ENCODE measurements at places on chromosomes 16 and 17.

DNA sequence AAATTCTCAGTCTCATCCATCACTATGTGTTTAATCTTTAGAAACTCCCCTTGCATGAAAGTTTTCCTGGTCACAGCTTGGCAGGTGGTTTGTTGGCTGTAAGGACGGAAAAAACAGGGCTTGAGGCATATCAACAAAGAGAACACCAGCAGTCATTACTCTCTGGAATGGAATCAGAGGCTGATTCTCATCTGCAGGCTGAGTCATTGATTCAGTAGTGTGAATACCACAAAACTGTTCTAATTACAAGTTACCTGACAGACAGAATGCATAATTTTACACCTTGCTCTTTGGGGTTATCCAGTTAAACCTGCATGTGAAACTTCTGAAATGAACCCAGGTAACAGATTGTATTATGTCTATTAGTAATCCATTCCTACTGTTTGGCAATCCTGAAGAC, 11.5 kb upstream of the SLFN12L start:
- DNase-seq: no peak

DNA sequence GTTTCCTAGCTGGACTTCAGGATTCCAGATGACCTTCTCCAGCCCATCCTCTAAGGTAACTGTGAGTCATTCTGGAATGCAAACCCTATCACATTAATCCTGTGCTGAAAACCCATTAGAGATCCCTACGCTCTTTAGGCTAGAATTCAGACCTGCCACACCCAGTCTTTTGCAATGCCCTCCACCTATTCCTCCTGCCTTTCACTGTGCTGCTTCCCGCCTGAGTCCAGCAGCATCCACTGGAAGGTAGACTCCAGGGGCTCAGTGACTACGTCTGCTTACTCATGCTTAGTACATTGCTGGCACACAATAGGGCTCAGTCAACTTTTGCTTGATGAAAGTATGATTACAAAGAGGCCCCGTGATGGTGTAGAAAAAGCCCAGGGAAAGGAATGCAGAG, 121.1 kb downstream of the SPACA3 start:
- no peak for DNase-seq

GRCh38 chr17:15121426-15121825, 143.7 kb downstream of the PMP22 start:
- DNase-seq: no peak

- no peak for DNase-seq
Measured at GRCh38 chr17:41625602-41626001, 1.2 kb upstream of the KRT17 start.

DNA sequence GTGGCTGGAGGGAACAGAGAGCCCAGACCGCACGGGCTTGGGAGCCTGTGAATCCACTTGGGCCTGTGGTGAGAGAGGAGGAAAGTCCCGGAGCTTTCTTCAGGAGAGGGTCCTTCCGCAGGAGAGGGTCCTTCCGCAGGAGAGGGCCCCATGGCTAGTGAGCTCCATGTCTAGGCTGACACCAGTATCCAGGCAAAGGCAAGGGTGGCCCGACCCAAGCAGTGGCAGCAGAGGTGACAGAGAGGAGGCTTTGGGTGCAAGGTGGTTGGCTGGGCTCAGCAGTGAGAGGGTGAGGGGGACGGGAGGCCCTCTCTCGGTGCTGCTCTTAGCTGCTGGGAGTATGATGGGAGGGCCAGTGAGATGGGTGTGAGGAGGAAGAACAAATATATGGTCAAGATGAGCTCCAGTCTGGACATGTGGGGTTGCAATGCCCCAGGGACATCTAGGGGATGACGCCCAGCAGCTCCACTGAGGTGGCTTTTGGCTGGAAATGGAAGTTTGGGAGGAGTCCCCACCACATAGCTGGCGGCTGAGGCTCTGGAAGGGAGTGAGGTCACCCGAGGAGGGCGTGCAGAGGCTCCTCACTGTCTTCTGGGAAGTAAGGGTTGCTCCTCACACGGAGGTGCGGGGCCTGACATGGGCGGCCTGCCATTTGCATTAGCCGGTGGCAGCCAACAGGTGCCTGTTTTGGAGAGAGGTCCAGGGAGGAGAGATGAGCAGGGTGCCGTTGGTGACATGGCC, 2.3 kb upstream of the HSD3B7 start:
- no peak for DNase-seq

- DNase-seq: no peak
Measured at GRCh38 chr17:30236766-30237165, 1.3 kb upstream of the SLC6A4 start.

DNA sequence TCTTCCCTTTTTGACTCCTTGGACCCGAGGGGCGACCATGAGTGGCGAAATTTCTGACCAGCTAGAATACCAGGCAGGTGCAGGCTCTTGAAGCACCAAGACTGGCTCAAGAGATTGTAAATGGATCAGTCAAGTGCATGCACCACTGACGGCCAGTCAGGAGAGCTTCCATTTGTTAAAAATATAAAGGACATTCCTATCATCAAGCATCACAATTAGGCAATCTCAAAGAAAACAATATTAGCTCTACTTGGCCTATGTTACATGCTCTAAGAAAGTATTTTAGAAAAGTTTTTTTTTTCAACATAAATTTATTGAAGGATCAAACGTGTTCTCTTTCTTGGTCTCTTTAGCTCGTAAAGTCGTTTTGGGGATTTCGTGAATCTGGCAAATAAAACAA, 1.5 kb upstream of the PRKCA start:
- DNase-seq: no peak

GRCh38 chr17:19573075-19573474, 39.4 kb downstream of the SLC47A1 start:
- no peak for DNase-seq

DNA sequence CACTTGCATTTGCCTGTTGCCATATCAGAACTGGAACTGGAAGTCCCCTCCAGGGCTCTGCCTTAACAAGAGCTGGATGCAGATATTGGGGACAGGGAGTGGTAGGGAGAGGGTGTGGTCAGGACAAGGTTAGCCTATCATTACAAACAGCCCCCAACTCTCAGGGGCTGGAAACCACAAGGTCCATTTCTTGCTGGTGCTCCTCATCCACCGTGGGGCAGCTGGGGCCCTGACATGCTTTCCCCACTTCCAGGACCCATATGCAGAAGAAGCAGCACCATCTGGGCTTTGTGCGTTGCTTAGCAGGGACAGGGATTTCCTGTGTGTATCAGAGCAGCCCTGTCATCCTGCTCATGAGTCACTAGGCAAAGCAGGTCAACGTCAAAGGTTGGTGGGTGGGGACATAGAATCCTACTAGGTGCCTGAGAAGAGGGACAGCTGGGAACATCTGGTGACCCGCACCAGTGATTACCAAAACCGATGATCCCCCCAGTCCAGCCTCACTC, 26.9 kb downstream of the RGS9 start:
- peak; percentile 26 for DNase-seq

- DNase-seq: peak; percentile 58
Measured at GRCh38 chr17:77475016-77475976, 334.5 kb downstream of the SEC14L1 start.

DNA sequence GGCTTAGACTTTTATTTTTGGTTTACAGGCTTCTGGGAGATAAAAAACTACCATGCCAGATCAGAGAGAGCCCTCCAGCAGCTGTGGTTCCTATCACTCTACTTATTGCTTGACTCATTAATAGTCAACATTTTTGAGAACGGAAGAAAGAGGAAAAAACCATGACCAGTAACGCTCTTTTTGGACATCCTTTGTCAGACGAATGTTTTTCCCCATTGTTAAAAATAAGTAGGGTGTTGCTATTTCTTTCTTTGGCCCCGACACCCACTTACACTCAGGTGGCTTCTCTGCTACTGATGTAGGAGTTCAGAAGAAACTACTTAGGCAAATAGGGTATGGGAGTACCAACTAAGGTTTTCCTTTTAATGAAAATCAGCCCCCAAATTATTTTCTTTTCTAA, 27.5 kb downstream of the TVP23A start:
- DNase-seq: no peak

GRCh38 chr16:4089811-4090301, 26.4 kb downstream of the ADCY9 start:
- DNase-seq: no peak

- DNase-seq: no peak
Measured at GRCh38 chr17:66692421-66692690, 142.6 kb upstream of the CACNG5 start.

DNA sequence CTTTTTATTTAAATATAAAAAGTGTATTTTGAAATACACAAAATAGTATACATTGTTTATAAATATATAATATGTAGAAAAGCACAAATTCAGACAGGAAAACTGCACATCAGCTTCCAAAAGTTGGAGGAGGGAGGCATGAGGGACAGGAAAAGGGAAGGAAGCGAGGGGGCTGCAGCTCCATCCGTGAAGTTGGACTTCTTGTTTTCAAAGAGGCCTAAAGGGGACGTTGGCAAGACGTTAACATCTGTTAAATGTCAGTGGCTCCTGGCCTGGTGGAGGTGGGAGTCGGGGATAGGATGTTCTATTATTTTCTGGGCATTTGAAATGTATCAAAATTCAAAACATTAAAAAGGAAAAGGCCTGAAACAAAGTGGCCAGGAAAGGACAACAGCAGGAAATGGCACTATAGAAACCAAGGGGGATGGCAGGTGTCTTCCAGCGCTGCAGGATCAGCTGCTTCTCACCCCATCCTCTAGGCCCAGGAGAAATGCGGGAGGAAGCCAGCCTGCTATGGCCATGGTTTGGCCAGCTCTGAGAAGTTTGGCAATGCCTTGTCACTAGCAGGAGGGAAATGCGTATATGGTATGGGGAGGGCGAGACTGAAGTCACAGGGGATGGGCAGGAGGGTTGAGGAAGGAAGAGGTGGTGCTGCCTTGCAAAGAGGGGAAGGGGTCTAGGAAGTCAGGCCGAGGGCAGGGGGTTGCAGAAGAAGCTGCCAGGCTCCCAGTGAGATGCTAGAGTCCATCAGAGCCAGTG, 6.4 kb downstream of the CMTM2 start:
- no peak for DNase-seq

DNA sequence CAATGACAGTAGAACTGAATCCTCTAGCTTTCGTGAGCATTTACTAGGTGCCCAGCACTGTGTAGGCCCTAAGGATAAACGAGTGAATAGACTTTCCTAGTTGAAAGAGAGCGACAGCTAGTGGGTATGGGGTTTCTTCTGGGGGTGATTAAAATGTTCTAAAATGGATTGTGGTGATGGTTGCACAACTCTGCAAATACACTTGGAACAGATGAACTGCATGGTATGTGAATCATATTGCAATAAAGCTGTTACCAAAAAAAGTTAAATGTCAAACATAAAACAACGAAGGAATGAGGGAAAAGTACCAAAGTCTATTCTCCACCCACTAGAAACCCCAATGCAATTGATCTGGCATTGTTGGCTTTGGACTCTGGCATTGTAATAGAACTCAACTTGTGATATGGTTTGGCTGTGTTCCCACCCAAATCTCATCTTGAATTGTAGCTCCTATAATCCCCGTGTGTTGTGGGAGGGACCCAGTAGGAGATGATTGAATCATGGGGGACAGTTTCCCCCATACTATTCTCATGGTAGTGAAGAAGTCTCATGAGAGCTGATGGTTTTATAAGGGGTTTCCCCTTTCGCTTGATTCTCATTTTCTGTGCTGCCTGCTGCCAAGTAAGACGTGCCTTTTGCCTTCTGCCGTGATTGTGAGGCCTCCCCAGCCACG, 70.5 kb downstream of the MARF1 start:
- DNase-seq: no peak

DNA sequence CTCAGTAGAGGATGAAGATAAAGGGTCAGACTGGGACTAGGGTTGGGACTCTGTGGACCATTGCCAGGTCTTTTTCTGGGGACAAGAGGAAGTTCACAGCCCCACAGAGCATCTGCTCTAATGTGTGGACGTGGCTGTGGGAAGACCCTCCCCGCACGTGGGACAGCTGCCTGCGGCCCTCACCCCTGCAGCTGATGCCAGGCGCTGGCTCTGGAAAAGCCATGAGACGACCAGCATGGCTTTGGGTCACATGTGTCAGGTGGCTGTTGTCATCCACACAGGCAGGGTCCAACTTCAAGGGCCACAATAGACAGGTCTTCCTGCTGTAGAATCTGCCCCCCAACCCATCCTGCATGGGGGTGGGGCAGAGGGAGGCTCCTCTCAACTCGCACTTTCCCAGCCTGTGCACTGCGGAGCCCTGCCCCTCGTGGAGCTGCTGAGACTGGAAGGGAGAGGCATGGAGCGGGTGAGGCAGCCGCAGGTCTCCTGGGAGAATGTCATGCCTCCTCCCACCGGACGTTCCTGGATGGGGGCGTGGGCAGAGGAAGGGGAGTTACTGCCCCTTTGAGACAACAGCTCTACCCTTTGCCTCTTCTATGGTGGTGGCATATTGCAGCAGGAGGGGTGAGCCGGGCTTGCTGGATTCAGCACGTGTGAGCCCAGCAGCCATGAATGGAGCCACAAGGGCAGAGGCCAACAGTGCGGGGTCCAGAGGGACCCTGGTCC, 53.4 kb downstream of the PIMREG start:
- DNase-seq: no peak

DNA sequence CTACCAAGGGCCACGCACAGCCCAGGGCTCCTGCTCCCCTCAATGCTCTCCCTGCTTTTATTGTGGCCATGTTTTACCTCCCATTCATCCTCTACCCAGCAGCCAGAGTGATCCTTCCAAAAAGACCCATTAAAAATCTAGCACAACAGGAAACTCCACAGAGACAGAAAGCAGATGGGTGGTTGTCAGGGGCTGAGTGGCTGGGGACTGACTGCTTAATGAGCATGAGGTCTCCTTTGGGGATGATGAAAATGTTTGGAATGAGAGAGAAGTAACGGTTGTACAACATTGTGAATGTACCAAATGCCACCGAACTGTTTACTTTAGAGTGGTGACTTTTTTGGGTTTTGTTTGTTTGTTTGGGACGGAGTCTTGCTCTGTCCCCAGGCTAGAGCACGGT, 107.4 kb downstream of the GAS7 start:
- DNase-seq: no peak

Measured in activated effector memory CD4-positive, alpha-beta T cell treated with Interleukin-2 at 50 U/mL for 16 hours (primary cell).